Suppressor macrophage treated with lipopolysaccharide for 1 hour (primary cell): ENCODE measurements at places on chromosomes 16 and 17.

DNA sequence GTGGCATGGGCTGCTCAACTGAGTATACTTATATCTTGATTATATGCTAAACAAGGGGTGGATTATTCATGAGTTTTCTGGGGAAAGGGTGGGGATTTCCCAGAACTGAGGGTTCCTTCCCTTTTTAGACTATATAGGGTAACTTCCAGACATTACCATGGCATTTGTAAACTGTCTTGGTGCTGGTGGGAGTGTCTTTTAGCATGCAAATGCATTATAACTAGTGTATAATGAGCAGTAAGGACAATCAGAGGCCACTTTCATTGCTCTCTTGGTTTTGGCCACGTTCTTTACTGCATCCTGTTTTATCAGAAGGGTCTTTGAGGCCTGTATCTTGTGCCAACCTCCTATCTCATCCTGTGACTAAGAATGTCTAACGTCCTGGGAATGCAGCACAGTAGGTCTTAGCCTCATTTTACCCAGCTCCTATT lies 12.0 kb downstream of the PRR11 start:
- peak; percentile 81 for DNase-seq

GRCh38 chr17:68290268-68290954 lies 516 bp downstream of the SLC16A6 start:
- DNase-seq: peak; percentile 50

DNA sequence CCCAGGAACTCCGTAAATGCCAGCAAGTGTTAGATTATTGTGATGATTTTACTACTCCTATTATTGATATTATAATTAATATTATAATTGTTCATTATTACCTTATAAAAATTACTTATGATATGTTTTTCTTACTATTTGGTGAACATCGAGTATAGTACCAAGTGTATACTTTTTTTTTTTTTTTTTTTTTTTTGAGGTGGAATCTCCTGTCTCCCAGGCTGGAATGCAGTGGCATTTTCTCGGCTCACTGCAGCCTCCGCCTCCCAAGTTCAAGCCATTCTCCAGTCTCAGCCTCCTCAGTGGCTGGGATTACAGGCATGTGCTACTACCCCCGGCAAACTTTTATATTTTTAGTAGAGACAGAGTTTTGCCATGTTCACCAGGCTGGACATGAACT lies 347.0 kb downstream of the WWOX start:
- DNase-seq: no peak

DNA sequence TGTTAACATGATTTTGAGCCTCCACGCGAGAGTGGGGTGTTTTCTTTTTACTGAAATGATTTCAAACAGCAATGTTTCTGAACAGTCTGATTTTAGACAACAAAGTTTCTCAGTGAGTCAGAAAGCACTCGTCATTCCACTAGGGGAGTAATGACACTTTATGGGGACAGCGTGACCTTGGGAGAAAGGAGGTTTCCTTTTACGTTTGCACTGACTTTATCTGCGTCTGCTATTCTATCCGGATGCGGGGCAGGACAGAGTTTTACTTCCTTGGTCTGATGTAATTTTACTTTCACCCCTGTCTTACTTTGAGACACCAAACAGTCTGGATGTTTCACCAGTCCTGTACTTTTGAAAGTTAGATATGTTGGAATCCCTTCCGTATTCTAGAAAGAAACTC lies 20.7 kb downstream of the SLC47A1 start:
- peak; percentile 17 for DNase-seq

DNA sequence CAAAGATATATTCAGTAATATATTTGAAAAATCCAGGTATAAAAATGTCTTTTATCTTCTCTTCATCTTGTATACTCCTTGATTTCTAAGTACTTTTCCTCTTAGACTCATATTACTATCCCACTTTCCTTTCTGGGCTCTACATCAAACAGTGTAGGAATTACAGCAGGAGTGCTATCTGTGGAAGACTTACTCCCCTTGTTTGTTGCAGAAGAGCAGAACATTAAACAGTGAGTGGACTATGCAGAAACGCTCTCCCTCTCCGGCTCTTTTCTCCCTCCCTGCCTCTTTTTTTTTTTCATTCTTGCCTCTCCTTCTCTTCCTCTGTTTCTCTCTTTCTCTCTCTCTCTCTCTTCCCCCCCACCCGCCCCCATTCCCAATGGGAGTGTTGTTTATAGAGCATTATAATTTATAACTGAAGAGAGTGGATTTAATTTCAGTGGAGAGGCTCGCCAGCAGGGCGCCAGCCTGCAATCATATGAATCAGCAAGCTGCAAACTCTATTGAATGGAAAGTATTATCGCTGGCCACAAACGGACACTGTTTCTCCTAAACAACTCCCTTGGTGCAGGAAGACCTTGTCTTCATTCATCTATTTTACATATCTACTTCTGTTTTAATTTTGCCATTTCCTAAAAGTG lies 242.3 kb upstream of the TBX2 start:
- DNase-seq: no peak

GRCh38 chr17:65131946-65132345 lies 5.2 kb upstream of the RGS9 start:
- peak; percentile 21 for DNase-seq

DNA sequence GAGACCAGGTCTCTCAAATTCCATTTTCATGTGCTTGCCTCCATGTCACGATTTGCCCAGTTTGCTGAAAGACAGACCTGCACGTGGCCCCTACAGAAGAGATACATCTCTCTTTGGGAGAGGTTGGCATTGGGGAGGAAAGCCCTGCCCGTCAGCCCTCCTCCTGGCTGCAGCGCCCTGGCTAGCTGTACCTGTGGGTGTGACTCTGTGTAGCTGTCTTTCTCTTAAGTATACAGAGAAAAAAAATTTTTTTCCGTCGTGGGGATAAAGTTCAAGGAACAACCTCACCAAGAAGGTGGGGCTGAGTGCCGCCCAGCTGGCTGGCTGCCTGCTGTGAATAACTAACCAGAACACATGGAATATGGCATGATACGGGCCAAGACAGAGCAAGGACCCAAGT lies 26.5 kb downstream of the TMEM98 start:
- DNase-seq: no peak

DNA sequence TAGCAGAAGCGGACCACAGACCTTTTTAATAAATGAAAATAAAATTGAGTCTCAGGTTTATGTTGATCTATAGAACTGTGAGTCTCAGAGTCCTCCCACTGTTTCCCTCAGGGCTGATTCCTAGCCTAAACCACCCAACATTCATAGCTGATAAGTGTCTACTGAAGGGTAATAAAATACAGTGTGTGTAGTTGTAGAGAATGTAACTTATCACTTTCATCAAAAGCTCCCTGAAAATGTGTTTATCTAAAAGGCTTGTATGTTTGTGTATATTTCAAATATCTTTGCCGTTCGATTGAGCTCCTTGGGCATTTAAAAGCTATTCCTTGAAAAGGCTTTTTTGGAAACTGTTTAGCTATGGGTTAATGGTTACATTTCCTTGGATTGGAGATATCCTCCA lies 740.3 kb upstream of the SOX9 start:
- no peak for DNase-seq

GRCh38 chr16:67865318-67865717 lies 7.5 kb upstream of the EDC4 start:
- DNase-seq: peak; percentile 68

DNA sequence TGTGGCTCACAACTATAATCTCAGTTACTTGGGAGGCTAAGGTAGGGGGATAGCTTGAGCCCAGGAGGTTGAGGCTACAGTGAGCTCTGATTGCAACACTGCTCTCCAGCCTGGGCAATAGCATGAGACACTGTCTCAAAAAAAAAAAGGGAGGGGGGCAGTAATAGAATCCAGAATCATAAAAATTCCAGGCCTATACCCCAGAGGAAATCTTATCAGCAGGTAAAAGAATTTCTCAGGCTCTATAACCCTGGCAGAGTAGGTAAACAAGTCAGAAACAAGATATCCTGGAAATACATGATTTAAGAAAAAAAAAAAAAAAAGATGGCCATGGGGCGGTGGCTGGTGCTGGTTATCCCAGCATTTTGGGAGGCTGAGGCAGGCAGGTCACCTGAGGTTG lies 12.9 kb downstream of the SPAG9 start:
- no peak for DNase-seq

DNA sequence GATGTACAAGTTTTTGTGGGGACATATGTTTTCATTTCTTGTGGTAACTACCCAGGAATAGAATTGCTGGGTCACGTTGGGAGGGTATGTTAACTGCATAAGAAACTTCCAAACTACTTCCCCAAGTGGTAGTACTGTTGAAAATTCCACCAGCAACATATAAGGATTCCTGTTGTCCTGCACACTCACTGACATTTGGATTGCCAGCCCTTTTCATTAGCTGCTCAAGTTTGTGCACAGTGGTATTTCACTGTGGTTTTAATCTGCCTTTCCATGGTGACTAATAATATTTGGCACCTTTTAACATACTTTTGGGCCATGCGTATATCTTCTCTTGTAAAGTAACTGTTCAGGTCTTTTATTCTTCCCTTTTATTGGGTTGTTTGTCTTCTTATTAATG lies 103.3 kb downstream of the GNAO1 start:
- no peak for DNase-seq

GRCh38 chr17:37740915-37741314 lies 3.9 kb downstream of the HNF1B start:
- DNase-seq: no peak

DNA sequence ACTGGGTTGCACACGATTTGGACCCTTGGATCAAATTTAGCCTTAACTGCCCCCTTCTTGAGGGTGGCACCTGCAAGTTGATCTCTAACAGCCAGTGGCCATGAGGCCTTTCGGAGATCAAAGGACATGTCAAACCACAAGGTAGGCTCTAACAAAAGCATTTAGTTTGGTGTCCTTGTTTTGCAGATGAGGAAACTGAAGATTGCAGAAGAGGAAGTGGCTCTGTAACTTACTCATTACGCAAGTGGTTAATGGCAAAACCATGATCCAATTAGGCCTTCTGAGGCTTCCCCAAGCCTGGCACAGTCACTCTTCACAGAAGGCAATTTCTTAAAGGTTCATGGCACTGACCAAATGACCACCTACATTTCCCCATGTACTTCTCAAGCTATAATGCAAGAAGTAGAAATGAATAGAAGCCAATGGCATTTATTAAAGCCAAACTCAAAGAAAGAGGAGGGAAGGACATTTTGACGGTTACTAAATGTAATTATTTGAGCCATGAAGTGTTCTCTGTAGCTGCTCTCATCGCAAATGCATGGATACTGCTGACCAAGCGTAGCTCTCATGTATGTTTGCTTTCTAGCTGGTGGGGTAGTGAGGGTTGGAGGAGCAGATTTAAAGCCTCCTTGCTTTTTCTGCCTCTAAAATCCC lies 32.8 kb upstream of the ABCC12 start:
- DNase-seq: peak; percentile 93

- DNase-seq: no peak
Measured at GRCh38 chr16:59701963-59702930, 968.1 kb upstream of the GOT2 start.

DNA sequence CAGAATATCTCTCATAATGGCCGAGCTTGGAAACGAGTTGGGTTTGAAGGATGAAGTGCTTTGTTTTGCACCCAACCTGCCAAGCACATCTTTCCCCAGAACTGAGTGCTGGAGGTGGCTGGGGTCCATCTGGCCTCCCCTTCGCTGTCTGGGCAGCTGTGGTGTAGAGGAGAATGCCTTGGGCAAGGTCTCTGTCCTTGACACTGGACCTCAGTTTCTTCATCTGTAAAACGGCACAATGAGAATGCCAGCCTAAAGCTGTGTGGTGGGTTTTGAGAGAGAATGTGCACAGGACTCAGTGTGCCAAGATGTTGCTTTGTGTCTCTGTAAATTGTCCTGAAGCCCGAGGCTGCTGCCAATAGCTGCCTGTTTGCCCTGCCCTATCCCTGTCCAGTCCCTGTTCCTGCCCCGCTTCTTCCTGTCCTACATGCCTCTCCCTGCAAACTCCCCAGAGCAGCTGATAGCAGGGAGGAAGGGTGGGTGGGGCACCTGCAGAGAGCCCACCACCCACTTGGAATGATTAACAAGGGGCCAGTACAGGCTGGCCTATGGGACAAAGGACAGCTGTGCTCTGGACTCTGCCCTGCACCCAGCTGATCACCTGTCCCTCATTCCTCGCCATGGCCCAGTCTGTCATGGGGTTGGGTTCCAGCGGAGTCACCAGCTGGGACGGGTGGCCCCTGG lies 15.3 kb downstream of the LASP1 start:
- DNase-seq: no peak

DNA sequence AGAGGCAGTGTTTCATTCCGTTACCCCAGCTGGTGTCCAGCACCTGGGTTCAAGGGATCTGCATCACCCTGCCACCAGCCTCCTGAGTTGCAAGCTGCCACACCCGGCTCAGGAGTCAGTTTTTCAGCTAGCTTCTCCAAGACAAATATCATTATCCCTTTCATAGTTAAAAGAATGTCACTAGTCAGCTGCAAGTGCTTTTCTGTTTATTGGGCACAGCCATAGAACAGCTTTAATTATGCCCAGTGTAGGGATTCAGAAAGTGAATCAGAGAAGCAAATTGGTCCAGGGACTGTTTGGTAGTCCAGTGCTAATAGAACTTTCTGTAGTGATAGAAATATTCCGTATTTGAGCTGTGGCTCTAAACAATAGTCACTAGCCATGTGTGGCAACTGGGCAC lies 2.9 kb upstream of the AOC3 start:
- DNase-seq: no peak

GRCh38 chr17:28925912-28926365 lies 23.1 kb upstream of the DHRS13 start:
- DNase-seq: peak; percentile 93

GRCh38 chr16:89268987-89269735 lies 51.7 kb downstream of the ZNF778 start:
- DNase-seq: no peak

DNA sequence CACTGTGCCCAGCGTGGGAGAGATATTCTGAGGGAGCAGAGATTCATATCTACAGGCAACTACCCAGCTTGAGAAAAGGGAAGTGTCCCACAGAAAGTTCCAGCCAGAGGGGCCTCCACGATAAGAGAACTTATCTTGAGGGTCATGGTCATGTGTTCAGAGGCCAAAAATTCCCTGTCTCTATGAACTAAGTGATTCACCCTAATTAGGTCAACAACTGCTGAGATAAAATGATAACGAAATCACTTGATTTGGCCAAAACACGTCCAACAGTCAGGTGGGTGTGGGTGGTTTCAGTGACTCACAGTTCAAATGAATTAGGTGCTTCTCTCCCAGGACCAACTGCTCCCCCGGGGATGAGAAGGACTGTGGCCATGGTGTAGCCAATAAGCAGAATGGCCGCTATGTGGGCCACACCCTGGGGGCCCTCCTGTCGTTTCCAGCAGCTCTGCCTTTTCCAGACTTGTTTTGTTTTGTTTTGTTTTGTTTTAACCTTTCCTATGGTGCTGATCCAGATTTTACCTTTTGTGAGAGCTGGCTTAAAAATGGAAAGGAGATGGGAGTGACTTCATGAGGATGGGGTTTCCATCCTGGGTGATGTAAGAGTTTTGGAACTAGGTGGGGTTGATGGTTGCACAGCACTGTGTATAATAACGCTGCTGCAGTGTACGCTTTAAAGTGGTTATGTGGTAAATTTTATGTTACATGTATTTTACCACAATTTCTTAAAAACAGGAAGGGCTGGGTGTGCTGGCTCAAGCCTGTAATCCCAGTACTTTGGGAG lies 8.7 kb downstream of the DNAI2 start:
- peak; percentile 86 for DNase-seq

DNA sequence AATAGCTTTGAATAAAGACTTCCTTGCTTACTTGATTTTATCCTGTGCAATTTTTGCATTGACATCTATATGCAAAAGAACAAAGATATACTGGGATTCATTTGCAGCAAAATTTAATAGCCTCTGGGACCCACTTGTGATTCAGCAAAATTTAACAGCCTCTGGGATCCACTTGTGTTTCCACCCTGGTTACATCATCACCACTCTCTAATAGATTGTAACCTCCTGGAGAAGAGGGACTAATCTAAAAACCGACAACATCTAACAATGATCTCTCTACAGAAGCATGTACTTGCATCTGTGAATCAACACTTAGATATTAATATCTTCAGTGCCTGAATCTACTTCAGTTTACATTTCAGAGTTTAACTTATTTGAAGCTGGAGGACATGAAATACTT lies 202.0 kb upstream of the CPHXL start:
- DNase-seq: no peak
